ENCODE measurements at places on chromosomes 6 and 20.

DNA sequence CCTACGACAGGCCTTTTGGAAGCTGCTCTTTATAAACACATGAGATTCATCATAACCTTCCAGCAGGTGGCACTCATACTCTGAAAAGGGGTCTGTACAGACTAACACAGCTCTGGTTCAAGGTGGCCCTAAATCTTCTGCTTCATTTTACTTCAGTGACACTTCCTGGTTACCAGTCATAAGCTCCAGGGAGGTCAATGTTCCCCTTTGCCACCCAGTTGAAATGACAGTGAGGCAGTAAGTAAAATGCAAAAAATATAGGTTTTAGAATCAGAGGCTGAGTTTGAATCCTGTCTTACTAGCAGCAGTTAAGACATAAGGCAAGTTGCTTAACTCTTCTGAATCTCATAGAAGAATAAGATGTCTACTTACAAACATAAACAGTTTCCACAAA is 132.8 kb downstream of the CDK19 start:
- peak; percentile 35 for DNase-seq

- no peak for DNase-seq
Measured at GRCh38 chr20:50101281-50101680, 11.7 kb downstream of the UBE2V1 start.

- DNase-seq: no peak
Measured at GRCh38 chr20:61169874-61170273, 82.2 kb upstream of the CDH4 start.

DNA sequence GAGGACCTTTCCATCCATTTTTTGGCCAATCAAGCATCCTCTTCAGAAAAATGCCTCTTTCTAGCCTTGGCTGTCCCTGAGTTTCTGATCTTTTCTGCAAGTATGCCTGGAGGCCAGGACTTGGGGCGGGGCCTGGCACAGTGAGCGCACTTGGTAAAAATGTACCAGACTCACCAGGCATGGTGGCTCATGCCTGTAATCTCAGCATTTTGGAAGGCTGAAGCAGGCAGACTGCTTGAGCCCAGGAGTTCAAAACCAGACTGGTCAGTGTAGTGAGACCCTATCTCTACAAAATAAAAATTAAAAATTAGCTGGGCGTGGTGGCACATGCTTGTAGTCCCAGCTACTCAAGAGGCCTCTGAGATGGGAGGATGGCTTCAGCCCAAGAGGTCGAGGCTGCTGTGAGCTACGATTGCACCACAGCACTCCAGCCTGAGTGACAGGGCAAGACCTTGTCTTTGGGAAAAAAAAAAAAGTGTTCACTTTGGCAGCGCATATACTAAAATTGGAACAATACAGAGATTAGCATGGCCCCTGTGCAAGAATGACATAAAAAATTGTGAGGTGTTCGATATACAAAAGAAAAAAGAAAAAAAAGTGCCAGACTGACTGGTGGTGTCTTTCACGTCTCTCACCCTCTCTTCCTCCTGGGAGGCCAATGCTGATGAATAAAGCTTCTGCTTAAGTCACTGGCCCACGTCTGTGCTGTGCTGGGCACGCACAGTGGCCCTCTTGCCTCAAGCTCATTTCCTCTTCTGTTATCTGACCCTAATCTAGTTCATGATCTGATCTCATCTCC is 18.1 kb upstream of the SLC9A8 start:
- DNase-seq: no peak

DNA sequence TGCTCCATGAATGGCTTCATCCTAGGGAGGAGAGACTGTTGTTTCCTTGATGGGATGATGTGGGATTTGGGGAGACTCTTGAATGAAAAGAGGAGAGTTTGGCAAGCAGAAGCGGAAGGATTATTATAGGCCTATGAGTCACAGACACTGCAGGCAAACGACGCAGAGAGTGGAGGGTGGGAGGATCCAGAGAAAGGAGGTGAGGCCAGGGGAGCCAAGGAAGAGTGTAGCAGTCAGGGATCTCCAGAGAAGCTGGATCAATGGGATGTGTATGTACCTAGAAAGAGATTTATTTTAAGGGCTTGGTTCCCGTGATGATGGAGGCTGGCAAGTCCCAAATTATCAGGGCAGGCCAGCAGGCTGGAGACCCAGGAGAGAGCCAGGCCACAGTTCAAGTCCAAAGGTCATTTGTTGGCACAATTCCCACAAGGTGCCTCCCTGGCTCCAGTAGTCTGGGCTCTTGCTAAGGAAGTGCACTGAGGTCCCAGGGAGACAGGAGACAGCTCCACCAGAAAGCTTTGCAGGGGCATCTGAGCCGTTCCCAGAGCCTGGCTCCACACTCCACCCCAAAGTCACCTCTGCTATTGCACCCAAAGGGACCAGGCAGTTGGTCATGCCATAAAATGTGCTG is 76.0 kb downstream of the ADTRP start:
- DNase-seq: no peak

GRCh38 chr6:162056745-162057144 is 670.8 kb downstream of the PRKN start:
- DNase-seq: no peak

GRCh38 chr6:105839266-105839665 is 246.9 kb upstream of the PRDM1 start:
- no peak for DNase-seq

Data from T-helper 1 cell (primary cell).